Effector memory CD4-positive, alpha-beta T cell (primary cell): ENCODE measurements at places on chromosomes 13 and 19.

- no peak for DNase-seq
Observed at GRCh38 chr13:87837946-87838345, 166.8 kb downstream of the SLITRK5 start.

DNA sequence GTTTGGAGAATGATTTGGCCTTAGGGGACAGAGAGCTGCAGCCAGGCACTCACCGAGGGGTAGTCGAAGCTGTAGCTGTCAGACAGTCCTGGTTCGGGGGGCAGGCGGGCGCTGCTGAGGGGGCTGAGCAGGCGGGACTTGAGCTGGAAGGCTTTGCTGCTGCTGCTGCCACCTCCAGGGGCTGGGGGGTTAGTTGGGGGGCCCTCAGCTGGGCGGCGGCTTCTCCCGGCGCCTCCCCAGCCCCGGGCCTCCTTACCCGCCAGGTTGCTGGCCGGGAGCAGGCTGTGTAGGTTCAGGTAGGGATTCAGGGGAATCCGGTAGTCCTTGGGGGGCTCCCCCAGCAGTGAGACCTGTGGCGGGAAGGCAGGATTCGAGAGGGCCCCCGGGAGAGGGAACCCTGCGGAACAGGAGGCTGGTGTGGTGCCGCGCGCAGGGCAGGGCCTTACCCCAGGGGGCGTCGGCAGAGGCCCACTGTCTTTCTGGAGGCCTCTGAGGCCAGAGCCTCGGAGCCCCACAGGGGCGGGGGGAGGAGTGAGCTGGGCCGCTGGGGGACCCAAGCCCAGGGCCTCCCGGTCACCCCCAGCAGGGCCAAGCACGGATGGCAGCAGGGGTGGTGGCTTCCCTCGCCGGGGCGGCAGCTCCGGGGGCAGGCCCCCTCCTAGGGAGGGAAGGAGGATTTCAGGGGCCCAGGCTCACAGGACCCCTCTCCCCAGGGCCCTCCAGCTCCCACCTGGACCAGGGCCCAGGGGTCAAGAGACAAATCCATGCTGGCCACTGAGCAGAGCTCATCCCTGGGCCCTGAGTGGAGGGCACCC is 5.0 kb upstream of the FDX2 start:
- no peak for DNase-seq

GRCh38 chr13:34944751-34945150 is 2.7 kb downstream of the NBEA start:
- no peak for DNase-seq

DNA sequence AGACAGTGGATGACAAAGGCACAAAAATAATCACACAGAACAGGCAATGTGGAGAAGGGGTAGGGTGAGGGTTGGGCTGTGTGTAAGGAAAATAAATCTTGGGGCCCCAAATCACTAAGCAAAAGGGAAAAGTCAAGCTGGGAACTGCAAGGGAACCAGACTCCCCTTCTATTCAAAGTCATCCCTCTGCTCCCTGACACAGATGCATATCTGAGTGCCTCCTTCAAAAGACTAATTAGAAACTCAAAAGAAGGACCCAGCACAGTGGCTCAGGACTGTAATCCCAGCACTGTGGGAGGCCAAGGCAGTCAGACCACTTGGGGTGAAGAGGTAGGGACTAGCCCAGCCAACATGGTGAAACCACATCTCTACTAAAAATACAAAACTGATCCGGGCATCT is 18.3 kb downstream of the ZNF611 start:
- no peak for DNase-seq

GRCh38 chr13:26861941-26862340 is 101.4 kb upstream of the GPR12 start:
- no peak for DNase-seq

- no peak for DNase-seq
Observed at GRCh38 chr19:3565139-3565538, 7.6 kb upstream of the HMG20B start.

DNA sequence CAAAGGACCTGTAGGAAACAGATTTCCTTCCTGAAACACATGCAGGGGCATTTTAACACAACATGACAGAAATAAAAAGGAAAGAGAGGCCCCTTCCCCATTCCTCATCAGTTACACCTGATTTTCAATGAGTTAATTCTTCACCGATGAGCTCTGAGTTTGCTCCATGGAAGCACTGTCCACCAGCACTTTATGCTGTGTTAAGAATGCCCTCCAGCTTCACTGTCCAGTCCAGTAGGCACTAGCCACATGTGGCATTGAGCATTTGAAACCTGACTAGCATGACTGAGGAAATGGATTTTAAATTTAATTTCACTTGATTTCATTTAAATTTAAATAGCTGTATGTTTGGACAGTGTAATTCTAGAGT is 217.2 kb upstream of the SLC10A2 start:
- no peak for DNase-seq
